ENCODE measurements at places on chromosomes 1 and 21.

DNA sequence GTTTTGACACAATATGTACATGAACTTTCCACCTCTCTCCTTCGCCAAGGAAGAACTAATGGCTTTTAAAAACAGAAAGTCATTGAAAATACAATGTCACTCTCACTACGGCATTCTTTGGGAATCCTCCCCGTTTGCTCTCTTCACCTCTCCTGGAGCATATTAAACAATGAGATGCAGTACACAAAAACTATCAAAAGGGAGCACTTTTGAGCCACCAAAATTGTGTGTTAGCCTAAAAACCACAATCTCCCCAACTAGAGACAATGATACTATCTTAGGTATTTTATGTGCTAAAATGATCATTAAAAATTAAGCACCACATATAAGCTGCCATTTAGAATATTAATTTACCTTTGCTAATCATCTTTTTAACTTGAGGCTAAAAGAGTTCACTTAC, 425.5 kb downstream of the KCTD3 start:
- no peak for DNase-seq

- DNase-seq = peak; percentile 61
Measured at GRCh38 chr1:29703596-29704370, 467.5 kb downstream of the PTPRU start.

- no peak for DNase-seq
Measured at GRCh38 chr1:107009281-107009680, 47.2 kb upstream of the PRMT6 start.

GRCh38 chr1:235259133-235259778, 68.7 kb downstream of the ARID4B start:
- DNase-seq = no peak

GRCh38 chr21:20388400-20388799, 609.8 kb upstream of the NCAM2 start:
- DNase-seq = no peak

GRCh38 chr1:115181231-115181630, 91.9 kb upstream of the TSPAN2 start:
- no peak for DNase-seq

GRCh38 chr21:43790010-43790524, 690 bp downstream of the RRP1 start:
- DNase-seq = no peak

DNA sequence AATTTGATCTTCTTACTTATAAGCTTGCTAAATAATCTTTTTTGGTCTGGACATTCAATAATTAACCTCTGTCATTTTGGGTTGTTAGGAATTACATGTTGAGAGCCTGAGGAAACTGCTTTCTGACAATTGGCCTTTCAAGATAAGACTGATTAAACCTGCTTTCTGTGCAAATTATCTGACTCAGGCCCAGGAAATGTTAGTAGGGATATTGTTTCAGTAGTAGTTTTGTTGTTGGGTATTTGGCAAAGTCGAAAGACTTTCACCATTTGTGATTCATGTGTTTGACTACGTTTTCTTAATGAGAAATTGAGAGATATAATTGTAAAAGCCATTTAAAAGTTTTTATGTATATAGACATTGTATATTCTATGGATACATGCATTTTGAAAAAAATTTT, 81.1 kb upstream of the GPR88 start:
- no peak for DNase-seq

- no peak for DNase-seq
Measured at GRCh38 chr1:54984131-54984842, 3.9 kb downstream of the TMEM61 start.

- DNase-seq = no peak
Measured at GRCh38 chr1:53449693-53450092, 9.5 kb upstream of the DMRTB1 start.

- no peak for DNase-seq
Measured at GRCh38 chr1:10539411-10540043, 64.8 kb downstream of the PEX14 start.

DNA sequence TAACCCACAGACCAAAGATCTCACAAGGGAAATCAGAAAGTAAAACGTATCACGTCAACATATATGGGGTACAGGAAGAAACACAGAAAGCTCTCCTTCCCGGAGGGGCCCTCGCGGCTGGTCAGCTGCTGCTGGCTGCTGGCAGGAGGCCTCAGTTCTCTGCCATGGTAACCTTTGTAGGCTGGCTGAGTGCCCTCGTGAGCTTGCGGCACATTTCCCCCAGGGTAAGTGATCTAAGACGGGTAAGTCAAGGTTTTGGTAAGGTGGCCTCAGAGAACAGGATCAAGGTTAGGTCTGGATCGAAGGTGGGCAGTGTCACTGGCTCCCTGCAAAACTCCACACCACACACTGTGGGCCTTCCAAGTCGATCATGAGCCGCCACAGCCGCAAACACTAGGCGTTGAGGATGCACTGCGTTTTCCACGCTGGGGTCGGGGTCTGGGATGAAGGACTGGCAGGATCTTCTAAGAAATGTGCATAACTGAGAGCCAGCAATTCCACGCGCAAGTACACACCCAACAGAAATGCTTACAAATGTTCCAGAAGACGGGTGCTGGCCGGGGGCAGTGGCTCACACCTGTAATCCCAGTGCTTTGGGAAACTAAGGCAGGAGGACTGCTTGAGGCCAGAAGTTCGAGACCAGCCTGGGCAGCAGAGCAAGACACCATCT, 33.9 kb downstream of the WDR4 start:
- DNase-seq = no peak

DNA sequence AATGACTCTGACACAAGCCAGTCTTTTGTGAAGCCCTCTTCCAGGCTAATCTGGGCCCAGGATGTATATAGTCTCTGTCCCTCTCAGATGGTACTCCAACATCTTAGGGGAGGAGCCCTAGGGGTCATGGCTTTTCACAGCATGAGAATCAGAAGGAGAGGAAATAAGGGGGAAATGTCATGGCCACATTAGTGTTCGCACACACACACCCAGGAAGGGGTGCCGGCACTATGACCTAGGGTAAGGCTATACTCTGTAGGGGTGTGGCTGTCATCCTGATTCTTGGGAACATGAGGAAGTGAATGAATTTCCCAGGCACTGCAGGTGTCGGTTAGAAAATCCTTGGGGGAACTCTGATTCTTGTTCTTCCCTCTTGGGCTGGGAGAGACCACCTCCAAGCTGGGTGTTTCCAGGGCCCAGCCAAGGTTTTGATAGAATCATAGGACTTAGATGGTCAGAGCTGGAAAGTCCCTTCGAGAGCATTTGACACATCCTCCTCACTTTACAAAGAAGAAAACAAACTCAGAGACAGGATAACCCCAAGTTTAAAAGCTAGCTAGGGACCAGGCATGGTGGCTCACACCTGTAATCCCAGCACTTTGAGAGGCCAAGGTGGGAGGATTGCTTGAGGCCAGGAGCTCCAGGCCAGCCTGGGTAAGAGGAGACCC, 22.0 kb downstream of the GFI1 start:
- DNase-seq = no peak

GRCh38 chr21:27532076-27532475, 565.2 kb upstream of the ADAMTS5 start:
- no peak for DNase-seq

DNA sequence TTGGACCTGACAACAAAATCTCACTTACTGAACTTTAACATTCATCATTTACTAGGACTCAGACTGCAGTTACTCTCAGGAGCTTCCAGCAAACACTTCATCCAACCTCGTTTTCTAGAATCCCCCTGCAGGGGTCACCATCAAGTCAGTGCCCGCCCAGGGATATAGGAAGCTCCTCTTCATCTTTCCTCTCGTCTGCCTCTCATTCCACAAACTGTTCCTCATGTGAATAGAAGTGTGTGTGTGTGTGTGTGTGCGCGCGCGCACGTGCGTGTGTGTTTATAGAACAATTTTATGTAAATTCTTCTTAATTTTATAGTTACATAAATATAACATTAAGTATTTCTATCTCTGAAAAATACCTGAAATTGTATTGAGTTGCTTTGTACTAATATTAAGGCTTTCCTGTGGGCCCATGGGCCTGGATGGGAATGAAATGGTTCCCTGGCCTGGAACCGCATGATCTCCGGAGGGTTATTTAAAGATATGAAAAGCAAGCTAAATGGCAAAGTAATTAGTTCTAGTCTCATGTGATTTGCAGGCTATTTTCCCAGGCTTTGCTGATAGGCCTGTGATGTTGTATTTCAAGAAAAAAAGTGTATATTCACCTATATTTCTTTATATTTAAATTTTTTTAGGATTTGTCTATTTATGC, 21.7 kb upstream of the ABCD3 start:
- no peak for DNase-seq

DNA sequence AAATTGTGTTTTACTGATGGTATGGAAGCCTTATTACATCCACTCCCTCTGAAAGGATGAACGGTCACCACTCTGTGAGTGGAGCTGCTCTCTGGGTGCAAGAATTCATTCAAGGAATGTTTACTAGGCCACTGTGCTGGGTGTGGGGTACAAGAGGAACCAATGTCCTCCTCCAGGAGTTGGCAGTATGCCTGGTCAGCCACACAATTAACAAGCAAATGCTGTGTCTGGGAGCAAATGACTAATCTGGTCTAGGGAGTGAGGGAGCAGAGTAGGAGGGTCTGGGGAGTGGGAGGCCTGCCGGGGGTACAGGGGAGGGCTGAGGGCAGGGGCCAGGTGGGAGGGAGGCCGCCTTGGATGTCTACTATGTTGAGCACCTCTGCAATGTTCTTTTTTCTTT, 27.2 kb upstream of the TDRD10 start:
- no peak for DNase-seq

- DNase-seq = no peak
Measured at GRCh38 chr21:43971201-43971991, 40.7 kb upstream of the TRAPPC10 start.

- DNase-seq = no peak
Measured at GRCh38 chr1:103489935-103490334, 35.6 kb upstream of the RNPC3 start.

GRCh38 chr1:56806804-56807203, 12.4 kb downstream of the FYB2 start:
- no peak for DNase-seq

- DNase-seq = no peak
Measured at GRCh38 chr1:119011706-119012105, 23.6 kb upstream of the TBX15 start.

DNA sequence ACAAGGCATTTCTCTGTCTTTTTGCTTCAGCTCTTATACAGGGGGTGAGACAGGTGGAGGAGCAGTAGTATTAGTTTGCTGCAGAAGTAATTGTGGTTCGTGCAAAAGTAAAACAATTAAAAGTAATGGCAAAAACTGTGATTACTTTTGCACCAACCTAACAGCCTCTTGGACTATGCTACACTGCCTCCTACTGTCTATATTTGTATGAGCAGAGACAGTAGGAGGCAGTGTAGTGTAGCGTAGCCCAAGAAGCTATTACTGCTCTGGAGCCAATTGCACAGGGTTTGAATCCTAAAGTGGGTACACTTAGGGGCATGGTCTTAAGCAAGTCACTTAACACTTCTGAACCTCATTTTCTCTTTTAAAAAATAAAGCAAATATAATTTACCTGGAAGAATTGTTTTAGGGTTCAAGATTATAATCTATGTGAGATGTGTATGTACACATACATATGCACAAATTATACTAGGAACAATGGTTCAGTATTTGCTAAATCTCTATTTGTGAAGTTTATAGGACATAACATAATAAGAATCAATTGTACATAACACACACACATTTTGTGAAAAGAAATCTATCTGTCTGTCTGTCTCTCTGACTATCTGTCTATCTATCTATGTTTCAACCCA, 103.8 kb downstream of the BRINP3 start:
- DNase-seq = no peak

GRCh38 chr1:115854005-115854404, 13.1 kb upstream of the NHLH2 start:
- DNase-seq = no peak

GRCh38 chr1:36919491-36920145, 114.7 kb downstream of the GRIK3 start:
- no peak for DNase-seq

DNA sequence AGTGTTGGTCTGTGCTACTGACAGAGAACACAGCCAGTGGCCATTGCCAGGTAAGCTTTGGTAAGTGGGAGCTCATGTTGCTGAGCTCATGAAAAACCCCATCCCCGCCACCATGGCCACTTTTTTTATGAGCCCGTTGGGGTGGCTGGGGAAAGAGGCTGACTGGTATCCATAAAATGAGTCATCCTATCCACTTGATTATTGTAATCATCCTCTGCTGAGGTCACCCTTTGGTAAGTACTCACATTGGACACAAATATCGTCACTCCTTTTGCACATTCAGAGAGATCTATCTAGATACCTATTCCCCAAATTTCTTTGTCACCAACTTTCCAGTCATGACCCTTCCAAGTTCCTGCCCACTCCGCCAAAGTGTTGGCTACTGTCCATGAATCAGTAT, 22.0 kb downstream of the SLAMF7 start:
- no peak for DNase-seq

- no peak for DNase-seq
Measured at GRCh38 chr1:68454534-68454933, 4.8 kb upstream of the RPE65 start.

Data from H1 (cell line).